CD8-positive, alpha-beta memory T cell (primary cell): ENCODE measurements at places on chromosomes 6 and 20.

DNA sequence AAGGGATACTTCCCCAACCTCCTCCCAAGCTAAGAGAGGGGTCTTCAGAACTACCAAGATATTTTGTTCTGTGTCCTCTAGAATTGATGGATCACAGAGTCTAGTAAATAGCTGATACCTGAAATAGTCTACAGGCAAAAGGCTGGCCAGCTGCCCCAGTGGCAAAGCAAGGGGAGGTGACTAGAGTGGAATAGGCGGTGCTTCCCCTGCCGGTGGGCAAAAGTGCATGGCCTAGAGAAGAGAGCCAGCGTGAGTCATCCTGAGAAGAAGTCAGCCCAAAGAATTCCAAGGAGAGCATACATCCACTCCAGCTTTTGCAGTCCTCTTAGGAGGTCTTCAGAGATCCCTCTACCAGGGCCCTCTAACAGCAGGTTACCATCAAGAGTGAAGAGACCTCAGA lies 14.7 kb downstream of the DPPA5 start:
- DNase-seq, result no peak

GRCh38 chr6:6781172-6781872 lies 192.8 kb downstream of the LY86 start:
- DNase-seq, result no peak

GRCh38 chr6:16551466-16551865 lies 209.8 kb downstream of the ATXN1 start:
- DNase-seq, result no peak

- no peak for DNase-seq
Observed at GRCh38 chr6:102619585-102619984, 1226.1 kb downstream of the GRIK2 start.

- DNase-seq, result no peak
Observed at GRCh38 chr20:7829776-7830175, 110.5 kb downstream of the HAO1 start.

DNA sequence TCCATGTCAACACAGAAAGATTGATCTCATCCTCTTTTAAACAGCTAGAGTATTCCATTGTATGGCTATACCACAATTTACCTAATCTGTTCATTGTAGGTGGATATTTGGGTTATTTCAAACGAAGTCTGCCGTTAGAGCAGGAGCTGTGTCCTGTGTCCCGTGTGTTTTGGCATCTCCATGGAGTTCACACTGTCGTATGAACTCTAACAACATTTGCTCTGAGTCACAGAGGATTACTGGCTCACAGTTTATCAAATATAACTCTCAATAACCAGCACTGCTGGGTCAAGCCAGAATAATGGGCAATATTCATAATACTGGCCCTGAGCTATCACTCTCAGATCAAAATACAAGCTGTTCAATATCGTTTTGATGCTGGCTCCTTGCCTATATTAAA lies 16.4 kb downstream of the TRAM2 start:
- no peak for DNase-seq

DNA sequence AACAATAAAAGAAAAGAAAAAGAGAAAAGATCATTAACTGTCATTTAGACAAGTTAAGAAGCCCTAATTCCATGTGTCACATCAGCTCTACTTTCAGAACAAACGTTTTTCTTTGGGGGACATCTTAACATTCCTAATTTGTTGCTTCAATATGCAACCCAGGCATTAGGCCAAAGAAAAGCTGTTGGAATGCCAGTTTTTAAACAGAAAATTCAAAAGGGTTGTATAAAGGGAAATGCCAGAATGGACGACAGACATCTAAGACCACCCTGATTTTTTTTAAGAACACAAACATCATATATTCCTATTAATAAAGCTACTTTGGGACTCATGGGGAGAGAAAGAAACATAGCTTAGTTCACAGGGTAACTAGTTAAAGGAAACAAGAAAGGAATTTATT lies 315.0 kb downstream of the GMDS start:
- no peak for DNase-seq

DNA sequence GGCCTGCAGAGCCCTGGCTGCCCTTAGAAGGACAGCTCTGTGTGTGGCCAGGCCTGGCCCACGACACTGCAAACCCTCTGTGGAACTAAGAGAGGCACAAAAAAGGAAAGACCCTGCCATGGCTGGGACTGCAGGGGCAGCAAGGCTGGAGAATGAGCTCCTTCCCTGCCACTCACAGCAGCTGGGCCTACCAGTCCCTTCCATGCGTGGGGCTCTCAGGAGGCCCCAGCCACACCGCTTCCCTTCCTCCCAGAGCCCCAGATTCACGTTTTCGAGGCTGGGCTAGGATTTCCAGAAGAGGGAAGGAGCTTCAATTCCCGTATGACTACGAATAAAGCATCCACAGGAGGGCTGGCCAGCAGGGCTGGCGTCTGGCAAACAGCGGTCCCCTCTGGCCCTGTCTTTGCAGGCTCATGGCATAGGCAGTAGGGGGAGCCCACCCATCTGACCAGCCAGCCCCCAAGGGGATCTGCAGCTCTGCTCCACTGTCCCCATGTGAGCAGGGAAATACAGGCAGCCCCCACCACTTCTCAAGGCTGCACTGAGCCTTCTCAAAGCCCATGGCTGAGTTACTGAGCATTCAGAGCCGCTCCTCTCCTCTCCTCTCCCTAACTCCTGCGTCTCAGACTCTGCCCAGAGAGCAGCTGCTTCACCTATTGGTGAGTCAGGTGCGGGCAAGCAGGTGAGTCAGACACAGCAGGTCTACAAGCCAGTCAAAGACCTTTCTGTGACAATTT lies 53.1 kb downstream of the NINL start:
- DNase-seq, result no peak

DNA sequence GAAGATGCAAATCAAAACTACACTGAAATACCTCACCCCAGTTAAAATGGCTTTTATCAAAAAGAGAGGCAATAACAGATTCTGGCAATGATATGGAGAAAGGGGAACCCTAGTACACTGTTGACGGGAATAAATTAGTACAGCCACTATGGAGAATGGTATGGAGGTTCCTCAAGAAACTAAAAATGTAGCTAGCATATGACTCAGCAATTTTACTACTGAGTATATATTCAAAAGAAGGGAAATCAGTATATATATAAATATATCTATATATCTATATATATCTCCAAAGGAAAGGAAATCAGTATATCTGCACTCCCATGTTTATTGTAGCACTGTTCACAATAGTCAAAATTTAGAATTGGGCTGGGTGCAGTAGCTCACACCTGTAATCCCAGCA lies 113.9 kb downstream of the KLHL32 start:
- no peak for DNase-seq

DNA sequence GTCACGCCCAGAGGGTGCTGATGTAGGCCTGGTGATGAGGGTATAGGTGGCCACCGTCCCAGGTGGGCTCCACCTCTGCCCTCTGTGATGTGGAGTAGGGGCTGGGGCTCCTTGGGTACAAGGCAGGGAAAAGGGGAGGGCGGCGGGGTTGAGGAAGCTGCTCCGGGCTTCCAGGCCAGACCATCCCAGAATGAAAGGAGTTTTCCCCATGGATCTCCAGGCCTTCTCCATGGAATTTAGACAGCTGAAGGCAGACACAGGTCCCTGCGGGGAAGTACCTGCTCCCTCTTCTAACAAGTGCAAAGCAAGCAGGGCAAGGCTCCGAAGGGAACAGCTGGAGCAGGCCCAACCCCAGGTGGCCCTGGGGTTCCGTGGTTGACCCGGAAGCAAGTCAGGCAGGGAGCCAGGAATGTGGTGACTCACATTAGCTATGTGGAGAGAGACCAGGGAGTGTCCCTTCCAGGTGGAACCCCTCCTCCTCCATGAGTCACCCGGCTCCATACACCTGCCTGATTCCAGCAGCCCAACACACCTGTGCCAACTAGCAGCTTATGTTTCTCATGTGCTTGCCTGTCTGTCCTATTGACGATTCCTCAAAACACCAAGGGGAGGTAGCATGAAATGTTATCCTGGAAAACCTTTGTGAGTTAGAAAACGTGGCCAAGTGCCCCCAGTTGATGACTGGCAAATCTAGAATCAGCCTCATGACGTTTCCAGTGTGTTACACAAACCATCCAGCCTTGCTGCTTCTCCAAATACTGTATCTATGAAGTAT lies 59.7 kb upstream of the SNX9 start:
- no peak for DNase-seq

DNA sequence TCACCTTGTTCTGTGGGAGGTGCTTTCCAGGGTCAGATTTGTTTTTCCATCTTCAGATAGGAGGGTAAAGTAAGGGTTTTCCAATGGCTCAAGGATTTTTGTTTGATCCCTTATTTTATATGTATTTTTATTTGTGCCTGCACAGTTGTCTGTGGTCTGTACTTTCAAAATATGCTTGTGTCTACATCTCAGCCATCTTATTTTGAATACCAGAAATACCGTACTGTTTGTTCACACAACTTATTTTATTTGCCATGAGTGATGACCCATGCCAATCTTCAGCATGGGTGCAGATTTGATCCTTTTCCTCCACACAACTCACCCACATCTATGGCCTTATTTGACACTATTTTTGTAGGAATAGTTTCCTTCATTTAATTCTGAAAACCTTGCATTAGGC lies 72.2 kb upstream of the PTCHD4 start:
- DNase-seq, result no peak

GRCh38 chr6:98944168-98944567 lies 3.6 kb downstream of the FBXL4 start:
- DNase-seq, result no peak

GRCh38 chr6:18586133-18586532 lies 199.0 kb downstream of the RNF144B start:
- DNase-seq, result no peak

DNA sequence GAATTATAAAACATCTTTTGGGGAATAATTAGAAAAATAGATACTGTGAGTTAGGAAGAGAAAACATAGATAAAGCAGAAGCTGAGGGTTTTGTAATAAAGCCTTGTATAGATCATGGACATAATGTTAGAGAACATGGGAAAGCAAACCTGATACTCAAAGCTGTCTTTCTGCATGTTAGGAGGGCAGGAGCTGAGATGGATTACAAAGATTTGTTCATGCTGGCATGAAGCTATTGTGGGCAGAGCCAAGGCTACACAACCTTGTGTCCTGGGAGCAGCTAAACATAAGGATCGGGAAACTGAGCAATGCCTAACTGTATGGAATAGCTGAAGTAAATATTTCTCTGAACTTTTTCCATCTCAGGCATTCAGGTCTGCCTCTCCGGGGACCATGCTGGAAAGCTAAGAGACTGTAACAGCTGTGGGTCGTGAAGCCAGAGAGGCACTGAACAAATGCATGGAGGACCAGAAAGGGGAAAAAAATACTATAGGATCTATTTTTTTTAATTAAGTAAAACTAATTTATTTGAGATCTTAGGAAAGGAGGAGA lies 28.2 kb upstream of the CNKSR3 start:
- no peak for DNase-seq

DNA sequence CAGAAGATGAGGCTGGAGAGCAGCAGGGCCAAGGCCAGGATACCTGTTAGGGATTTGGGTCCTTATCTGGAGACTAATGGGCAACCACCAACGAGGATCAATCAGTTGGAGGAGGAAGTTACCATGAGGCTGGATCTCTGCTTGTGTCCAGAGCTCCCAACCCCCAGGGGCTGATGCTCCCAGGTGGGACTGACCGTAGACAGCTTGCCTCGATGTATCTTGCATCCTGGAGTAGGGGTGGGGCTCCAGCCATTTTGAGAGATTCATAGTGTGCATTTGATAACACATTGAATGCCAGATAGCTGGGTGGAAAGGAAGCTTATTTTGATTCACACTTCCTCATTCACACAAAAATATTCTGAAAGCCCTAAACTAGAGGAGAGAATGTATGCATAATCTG lies 4.6 kb upstream of the RFPL4B start:
- no peak for DNase-seq

DNA sequence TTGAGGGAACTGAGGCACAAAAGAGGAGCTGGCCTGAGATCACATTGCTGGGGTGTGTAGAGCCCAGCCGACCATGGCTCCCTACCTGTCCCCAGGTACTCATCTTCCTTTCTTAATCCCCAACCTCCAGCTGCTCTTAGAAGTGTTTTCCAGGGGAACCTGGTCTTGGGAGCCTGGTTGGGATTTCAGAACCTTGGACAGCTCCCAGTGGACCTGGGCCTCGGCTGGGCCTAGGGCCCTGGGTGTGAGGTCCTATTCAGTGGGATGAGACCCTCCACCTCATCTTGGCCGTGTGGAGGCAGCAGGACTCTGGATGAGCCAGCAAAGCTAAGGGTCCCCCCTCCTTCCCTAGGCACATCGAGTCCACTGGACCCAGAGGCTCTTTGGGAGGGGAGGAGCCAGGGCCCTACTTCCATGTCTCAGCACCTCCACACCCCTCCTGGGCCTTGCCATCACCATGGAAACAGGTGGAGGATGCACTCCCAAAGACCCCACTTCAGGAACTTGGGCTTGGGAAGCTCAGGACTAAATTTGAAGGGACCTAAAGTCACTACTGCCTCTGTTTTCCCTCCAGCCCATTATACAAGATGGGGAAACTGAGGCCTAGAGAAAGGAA lies 38.5 kb downstream of the DLGAP4 start:
- no peak for DNase-seq

DNA sequence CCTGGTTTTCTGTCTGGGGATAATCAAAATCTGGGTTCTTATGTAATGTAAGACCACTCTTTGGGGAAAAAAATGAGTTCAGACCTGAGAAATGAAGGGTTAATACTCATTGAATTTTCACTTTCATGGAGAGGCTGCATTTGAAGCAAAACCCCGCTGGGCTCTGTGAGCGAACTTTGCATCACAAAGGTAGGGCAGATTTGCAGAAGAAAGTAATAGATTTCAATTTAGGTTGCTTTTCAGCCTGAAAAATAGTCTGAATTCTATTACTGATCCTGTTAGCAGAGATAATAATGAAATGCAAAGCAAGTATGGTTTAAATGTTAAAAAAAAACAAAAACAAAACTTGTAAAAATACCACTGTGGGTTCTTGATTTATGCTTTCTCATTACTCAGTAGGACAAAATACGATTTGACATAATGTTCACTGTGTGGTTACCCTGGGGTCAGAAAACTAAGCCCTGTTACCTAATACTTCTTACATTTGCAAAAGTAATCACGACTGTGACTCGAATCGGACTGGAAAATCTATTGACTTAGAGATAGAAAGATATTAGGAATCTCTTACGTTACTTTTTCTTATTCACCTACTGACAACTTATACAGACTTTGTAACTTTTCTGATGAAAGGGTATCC lies 72.2 kb downstream of the UST start:
- no peak for DNase-seq

DNA sequence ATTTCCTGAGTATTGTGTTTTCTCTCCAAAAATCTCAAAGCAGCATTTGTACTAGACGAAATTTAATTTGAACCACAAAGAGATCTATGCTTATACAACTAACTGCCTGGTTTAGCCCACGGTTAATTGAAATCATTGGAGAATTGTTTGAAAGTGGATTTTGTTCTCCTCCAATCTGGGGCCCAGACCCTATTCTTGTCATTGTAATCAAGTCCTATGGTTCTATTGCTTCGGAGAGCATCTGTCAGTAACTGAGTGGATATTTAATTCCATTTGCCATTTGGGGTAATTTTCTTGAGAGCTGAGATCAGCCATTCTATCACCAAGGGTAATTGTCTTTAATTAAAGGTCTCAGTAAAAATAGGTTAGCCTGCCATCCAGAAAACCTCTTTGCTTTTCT lies 117.0 kb upstream of the KCNG1 start:
- DNase-seq, result no peak
